ENCODE measurements at places on chromosomes 2 and 18.

- no peak for DNase-seq
These were observed 287.9 kb upstream of the EPAS1 start for GRCh38 chr2:46009315-46009714.

DNA sequence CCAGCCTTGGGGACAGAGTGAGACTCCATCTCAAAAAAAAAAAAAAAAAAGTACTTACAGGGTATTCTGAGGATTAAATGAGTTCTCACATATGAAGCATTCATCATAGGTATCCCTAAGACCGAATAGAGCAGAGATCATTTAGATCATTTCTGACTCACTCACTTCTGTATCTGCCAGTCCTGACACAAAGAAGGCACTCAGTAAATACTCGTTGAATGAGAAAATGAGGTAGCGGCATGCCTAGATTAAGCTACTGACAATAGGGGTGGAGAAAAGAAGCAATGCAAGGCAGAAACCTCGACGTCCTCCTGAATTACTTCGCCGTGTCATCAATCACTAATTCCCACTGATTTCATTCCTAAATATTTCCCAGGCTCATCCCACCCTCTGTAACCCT is 103.8 kb downstream of the GREB1L start:
- DNase-seq, result no peak

GRCh38 chr2:31378791-31379501 is 35.6 kb downstream of the XDH start:
- no peak for DNase-seq

- no peak for DNase-seq
These were observed 227.8 kb upstream of the RBBP8 start for GRCh38 chr18:22705328-22705727.

- DNase-seq, result no peak
These were observed 237.6 kb downstream of the ALPK2 start for GRCh38 chr18:58391231-58391825.

- DNase-seq, result no peak
These were observed 300.1 kb upstream of the NXPH2 start for GRCh38 chr2:139080244-139080643.

- DNase-seq, result no peak
These were observed 6.0 kb downstream of the ERBB4 start for GRCh38 chr2:212532585-212532984.

GRCh38 chr2:27811768-27812167 is 40.2 kb downstream of the MRPL33 start:
- DNase-seq, result no peak

DNA sequence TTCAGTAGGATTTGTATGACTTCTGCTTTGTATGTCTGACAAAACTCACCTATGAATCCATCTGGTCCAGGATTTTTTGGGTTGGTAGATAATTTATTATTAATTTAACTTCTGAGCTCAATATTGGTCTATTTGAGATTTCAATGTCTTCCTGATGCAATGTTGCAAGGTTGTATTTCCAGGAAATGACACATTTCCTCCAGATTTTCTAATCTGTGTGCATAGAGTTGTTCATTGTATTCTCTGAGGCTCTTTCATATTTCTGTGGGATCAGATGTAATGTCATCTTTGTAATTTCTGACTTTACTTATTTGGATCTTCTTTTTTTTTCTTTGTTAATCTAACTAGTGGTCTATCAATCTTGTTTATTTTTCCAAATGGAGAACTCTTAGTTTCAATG is 584.7 kb upstream of the SETBP1 start:
- no peak for DNase-seq
